GM23338 (cell line): ENCODE measurements at places on chromosomes 5 and 9.

DNA sequence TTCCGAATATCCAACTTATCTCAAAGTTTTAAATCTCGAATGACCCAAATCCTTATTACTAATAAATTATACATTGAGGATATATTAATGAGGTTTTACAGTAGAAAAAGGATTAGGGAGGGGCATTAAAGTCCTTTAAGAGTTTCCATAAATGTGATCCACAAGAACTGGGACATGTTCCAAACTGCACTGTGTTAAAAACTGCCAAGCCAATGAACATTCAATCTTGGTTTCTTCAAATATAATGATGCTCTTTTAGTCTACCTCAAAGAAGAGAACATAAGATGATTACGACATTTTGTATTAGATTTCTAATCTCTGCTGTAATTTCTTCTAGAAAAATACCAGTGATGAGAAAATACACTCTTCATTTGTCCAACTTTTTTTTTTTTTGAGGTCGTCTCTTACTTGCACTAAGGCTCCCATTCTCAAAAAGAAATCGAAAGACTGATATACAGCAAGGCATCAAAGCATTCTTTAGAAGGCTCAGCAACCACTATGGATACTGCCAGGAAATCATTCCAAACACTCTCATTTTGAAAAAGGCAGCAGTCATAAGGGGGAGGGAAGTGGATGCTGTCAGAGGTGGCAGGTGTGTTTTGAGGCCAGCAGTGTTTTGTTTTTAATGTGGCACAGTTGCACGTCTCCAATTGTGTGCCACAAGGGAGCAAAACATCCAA lies 1.7 kb downstream of the PTAR1 start:
- peak; percentile 30 for DNase-seq

GRCh38 chr9:128175726-128176125 lies 15.6 kb downstream of the CIZ1 start:
- DNase-seq = no peak

- DNase-seq = no peak
Observed at GRCh38 chr9:121661328-121661727, 9.9 kb downstream of the DAB2IP start.

DNA sequence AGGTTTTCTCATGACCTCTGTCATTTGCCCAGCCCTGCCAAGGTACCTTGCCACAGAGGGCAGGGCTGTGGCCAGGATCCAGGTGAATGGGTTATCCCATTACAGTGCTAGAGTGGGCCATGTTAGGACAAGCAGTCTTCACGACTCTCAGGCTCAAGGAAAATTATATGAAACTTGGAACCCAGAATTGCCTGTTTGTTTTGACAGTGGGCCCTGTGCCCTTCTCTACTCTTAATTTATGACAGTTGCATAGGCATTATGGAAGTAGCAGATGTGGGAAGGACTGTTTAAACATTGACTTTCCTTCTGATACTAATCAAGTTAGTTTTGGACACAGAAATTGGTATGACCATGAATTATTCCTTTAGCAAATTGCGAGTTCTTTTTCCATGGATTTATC lies 41.7 kb downstream of the ITGA2 start:
- no peak for DNase-seq

- no peak for DNase-seq
Observed at GRCh38 chr9:138099803-138100598, 222.4 kb downstream of the CACNA1B start.

- DNase-seq = no peak
Observed at GRCh38 chr5:158023266-158023665, 164.3 kb upstream of the CLINT1 start.

DNA sequence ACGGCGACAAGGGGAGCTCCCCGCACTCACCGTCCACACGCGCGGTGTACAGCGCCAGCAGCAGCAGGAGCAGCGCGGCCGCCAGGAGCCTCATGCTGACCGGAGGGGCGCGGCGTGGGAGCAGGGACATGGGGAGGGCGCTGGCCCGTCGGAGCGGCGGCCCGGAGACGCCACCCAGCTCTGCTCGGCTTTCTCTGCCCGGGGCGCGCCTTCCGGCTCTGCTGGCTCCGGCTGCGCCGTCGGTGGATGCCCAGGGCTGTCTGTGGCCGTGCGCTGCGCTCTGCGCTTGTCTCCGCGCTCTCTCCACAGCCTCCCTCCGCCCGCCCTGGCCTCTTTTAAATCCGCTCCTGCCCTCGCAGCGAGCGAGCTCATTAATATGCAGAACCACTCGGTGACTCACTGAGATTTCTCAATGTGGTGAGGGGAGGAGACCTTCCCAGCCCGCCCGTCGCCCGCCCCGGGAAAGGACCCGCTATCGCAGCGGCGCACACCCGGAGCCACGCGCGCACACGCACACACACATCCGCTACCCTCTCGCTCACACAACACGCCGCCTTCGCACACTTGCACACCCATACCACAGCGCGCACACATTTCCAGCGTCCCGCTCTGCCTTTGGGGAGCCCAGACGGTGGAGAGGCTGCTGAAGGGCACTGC lies at the start of gene CXCL14:
CXCL14 (minus strand) TSS at position 307 of the 657 bp plus-strand sequence; CDS start at position 94, 213 bp downstream.
- DNase-seq = peak; percentile 84

DNA sequence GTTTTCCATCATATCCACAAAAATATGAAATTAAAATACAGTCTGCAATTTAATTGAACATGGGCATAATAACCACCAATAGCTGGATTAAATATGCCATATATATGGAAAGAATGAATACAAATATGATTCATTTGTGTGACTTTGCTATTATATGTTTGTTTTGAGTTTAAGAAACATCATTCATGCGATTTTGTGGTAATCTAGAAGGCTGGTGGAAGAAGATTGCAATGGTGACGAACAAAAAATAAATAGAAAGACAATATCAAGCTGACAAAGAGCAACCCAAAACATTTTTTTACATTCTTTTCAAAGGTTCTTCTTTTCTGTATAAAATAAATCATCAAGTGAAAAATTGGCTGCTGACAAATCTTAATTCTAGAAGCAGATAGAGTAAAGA lies 610.0 kb downstream of the MAT2B start:
- no peak for DNase-seq

GRCh38 chr5:142295960-142296860 lies 28.6 kb downstream of the SPRY4 start:
- no peak for DNase-seq

- DNase-seq = no peak
Observed at GRCh38 chr5:115394531-115394930, 98.1 kb upstream of the CCDC112 start.

DNA sequence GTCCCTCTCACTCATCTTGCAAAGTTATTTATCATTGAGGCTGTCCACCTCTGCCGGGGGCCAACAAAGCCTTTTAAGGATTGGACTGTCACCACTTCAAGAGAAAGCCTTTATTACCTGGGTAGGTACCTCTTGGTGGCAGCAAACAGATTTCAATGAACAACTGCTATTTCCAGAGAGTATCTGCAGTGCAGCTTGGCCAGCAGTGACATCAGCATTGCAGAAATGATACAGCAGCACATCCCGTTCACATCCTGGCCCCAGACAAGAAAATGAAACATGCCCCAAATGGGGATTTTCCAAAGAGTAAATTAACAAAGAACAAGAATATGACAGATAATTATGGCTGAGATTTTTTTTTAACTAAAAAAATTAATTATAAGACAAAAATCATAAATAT lies 2.3 kb upstream of the SPATA6L start:
- no peak for DNase-seq

- no peak for DNase-seq
Observed at GRCh38 chr9:95311961-95312360, 5.5 kb downstream of the FANCC start.

DNA sequence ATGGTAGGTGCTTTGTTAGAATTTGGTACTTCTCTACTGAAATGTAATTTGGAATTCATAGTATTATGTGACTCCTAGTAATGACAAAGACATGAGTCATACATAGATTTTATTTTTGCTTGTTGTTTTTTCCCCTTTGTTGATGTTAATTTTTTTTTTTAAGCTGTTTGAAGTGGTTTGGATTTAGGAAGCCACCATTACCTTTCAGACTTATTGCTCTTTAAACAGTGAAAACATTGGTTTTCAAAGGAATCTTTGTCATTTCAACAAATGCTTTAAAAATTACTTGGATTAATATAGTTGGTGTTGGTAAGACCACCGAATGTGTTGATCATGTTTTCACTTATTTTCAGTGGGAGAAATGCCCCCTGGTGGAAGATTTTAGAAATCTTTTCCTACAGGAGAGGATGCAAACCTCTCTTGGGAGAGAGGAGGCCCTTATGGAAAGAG lies 170.1 kb upstream of the PITX1 start:
- peak; percentile 54 for DNase-seq

- DNase-seq = no peak
Observed at GRCh38 chr5:135861641-135862040, 27.2 kb downstream of the SLC25A48 start.

DNA sequence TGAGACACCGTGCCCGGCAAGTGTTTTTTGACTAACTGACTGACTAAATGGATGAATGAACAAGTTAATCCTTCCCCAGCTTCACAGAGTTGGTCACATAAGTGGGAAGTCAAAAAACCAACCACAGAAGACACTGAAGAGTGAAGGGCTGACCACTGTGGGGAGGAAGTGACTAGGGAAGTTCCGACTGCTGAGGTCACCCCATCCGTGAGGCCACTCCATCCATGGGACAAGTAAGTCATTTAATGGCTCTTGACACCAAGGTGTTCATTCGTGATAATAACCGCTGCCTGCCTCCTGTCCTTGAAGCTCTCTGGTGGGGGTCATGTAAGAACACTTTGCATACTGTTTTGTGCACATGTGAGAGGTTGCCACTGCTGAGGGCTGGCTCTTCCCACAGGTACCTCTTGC lies 22.2 kb upstream of the CXCL14 start:
- DNase-seq = no peak

DNA sequence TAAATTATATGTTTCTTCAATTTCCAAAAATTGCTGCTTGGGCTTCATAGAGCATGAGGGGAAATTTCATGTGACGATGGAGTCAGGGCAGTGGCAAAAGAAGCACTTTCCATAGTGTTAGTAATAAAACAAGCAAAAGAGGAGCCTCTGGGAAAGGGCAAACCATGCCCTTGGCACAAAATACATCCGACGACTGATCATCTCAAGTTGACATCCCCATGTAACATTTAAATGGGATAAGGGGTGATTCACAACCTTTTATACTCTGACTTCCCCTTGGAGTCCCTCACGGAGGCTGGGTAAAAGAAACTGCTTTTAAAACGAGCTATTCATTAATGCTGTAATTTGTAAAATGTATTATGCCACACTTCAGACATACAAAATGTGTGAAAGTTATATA lies 161.4 kb upstream of the DMRT1 start:
- no peak for DNase-seq

- DNase-seq = peak; percentile 7
Observed at GRCh38 chr9:122453677-122454135, 24.0 kb downstream of the OR1J1 start.

DNA sequence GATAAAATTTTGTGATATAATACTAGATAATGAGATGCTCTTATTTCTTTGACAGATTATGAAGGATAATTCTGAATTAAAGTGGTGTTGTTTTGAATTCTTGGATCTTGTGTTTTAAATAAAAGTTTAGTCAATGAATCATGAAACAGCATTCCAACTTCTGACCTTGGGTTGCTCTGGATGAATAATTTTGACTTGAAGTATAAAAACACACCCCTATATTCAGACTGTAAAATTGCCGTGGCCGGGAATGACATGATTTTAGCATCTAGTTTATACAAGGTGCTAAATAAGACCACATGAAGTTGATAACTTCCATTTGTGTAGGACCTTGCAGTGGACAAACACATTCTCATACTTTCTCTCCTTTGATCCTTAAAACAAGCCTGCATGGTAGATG lies 67.2 kb upstream of the DAP start:
- DNase-seq = no peak

GRCh38 chr9:97744710-97745708 lies 47.9 kb upstream of the XPA start:
- DNase-seq = peak; percentile 76

DNA sequence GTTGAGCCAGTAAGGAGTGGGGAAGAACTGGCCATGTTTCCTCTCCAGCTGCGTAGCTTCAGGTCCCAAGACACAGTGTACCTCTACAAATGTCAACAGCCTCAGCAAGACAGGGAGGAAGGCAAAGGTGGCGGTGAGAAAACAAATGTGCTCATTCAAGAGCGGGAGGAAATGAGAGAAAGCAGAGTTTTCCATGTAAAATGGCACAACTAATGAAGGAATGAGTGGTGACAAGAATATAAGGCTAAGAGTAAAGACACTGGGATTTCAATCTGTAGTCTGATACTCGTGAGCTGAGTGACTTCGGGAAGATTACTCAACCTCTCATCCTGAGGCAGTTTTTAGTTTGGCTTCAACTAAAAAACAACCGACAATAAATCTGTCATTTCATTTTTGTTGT lies 67.6 kb downstream of the DPYSL3 start:
- DNase-seq = no peak

DNA sequence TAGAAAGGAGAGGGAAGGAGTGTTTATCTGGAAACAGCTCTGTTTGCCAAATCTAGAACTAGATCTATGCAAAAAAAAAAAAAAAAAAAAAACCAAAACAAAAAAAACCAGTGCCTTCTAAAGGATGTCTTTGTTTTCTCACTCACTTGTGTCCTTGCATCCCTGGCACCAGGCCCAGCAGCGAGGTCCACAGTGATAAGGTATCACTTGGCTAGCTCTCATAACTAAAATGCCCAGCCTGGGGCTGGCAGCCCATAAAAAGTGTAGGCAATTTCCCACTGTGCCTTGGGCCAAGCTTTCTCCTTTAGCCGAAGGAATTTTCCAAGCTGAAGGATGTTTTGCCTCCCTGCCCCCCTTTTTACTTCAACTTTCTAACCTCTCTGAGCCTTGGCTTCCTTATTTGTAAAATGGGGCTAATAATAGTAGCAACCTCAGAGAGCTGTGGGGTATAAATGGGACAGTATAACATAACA lies 20.8 kb downstream of the RGS3 start:
- DNase-seq = no peak

DNA sequence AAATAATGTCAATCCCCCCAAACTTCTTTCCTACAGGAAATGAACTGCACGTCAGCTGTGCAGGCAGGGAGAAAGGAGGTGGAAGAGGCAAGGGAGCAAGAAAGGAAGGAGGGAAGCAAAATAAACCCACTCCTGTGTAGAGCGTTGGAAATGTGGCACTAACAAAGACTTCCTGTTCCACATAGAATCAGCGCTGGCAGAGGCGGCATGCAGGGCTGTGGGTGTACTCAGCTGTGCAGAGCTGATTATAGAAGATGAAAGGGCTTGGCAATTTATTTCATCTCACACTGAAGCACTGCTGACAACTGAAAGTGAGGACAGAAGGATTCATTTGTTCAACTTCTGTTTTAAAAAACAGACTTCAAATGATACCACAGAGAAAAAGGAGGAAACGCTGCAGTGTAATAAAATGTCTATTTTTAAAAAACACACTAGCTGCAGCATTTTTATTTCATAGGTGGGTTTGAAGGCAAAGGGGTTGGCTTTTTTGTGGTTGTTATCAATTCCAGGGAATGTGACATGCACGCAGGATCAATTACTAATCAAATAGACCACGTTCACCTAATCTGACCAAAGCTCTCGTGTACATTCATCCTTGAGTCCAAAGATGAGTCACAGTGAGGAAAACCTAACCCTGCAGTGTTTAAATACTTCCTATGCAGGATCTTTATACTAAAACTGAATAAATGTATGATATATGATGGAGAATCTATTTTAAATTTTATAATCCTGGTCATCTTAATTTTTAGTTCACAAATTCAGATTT lies 583.5 kb downstream of the ZNF608 start:
- no peak for DNase-seq
